Motor neuron (in vitro differentiated cells): ENCODE measurements at places on chromosomes 2 and 18. TPM values are rescaled to one million over a fixed set of nuclear protein-coding genes. Genes with fewer than 3 reads are reported as not detected.

The ZAP70 gene
- total RNA-seq: 0.22 and 1.2 TPM in 2 replicates

The RBM44 gene
- total RNA-seq: 0.28 TPM in 1 of 2 replicates, not detected in the other

The TMEM163 gene
- 0.41 and 0.48 TPM in 2 replicates for total RNA-seq

The MGAT4A gene
- 52.7 and 54.9 TPM in 2 replicates for total RNA-seq

The HTR2B gene
- total RNA-seq: 0.28 and 0.49 TPM in 2 replicates

The CD8B2 gene
- 0.05 TPM in 1 of 2 replicates, not detected in the other for total RNA-seq

The FN1 gene
- 11.3 and 19.3 TPM in 2 replicates for total RNA-seq

The DOK6 gene
- total RNA-seq: 11.8 and 13.2 TPM in 2 replicates

The ANXA4 gene
- 14.6 and 15.9 TPM in 2 replicates for total RNA-seq

DNA sequence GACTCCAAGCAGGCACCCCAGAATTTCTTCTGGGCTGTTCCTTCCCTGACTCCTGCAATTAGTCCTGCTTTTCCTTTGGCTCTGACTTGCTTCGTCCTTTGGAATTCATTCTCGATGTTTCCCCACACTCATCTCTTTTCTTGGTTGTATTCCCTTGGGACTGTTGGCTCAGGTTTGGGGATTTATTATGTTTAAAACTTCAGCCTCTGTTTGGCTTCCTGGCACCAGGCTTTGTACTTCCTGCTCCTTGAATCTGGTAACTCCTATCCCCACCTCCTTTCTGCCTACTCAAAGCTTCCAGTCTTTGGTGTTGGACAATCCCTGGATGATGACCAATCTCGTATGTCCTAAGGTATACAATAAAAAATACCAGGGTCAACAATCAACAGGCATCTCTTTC is 1.8 kb upstream of the KCNE4 start:
- ATAC-seq: no peak

- no peak for ATAC-seq
These were observed 109.1 kb upstream of the PID1 start for GRCh38 chr2:229380101-229380625.

DNA sequence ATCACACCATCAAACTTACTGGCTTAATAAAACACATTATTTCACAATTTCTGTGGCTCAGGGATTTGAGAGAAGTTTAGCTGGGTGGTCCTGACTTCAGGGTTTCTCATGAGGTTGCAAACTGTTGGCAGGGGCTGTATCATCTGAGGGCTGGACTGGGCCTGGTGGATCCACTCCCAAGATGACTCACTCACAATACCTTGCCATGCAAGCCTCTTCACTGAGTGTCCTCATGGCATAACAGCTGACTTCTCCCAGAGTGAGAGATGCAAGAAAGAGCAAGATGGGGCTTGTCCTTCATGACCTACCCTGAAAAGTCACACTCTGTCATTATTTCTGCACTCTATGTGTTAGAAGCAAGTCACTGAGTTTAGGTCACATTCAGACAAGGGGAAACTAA is 73.8 kb downstream of the AQP4 start:
- no peak for ATAC-seq

GRCh38 chr2:43223521-43224001 is 2.8 kb downstream of the ZFP36L2 start:
- ATAC-seq: no peak

GRCh38 chr2:12177455-12178288 is 431.2 kb downstream of the LPIN1 start:
- ATAC-seq: no peak

- ATAC-seq: peak; percentile 76
These were observed 239.5 kb upstream of the REV1 start for GRCh38 chr2:99729104-99730025.

DNA sequence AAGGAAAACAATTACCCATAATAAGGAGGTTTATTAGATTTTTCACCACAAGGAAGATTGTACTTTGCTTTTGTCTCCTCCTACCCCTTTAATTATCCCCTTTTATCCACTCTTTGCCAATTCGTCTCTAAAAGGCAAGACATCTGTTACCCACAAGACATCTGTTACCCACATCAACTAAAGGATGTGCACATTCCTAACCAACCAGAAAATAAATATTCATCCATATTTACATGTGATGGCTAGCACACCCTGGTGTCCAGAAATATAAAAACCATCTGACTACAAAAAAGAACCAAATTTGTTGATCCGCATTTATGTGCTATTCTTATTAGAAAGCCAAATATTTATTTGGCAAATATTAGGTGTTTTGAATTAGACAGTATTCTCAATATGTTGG is 35.7 kb downstream of the ACVR1C start:
- peak; percentile 96 for ATAC-seq

- peak; percentile 96 for ATAC-seq
These were observed 37.5 kb downstream of the PAX8 start for GRCh38 chr2:113240915-113241911.

DNA sequence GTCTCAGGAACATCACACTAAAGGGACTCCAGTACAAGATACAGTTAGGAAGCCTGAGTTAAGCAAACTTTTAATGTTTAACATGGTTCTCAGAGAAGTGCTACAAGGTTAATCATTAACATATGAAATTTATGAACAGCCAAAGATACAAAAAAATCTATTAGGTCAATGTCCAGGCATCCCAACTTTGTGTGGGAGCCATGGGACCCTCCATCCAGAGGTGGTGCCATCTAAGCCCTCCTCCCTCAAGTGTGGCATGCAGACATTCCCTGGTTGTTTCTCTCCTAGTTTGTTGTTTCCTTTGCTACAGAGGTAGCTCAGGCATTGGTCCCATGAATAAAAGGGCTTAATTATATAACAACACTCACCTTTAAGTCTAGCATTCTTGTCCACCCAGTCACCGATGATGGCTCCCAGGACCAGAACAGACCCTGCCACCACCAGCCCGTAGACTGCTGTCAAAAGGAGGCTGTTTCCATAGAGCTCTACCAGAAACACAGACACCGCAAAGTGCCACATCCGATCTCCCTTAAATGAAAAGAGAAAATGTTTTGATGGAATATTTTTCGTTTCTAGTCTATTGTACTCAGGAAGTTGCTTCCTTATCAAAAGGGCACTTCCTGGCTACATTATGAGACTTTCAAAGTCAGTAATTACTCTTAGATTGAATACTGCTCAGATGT is 5.7 kb downstream of the SLC40A1 start:
- ATAC-seq: no peak

- peak; percentile 88 for ATAC-seq
These were observed 114.8 kb upstream of the PTPRM start for GRCh38 chr18:7452331-7452730.

DNA sequence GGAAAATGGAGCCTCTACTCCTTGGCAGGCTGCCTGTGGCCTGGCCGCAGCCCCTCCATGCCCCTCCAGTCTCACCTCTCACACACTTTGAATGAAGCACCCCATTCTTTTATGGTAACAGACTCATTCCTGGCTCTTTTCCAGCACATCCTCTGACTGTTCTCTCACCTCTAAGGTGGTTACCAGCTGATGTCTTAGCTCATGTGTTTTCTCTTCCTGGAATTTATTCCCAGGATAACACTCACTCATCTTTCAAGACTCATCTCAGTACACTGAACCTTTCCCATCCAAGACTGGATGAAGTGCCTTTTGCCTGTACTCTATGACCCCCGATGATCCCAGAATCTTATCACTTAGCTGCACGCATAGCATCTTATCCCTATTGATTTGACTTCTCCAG is 50.6 kb downstream of the SLC9A4 start:
- no peak for ATAC-seq

DNA sequence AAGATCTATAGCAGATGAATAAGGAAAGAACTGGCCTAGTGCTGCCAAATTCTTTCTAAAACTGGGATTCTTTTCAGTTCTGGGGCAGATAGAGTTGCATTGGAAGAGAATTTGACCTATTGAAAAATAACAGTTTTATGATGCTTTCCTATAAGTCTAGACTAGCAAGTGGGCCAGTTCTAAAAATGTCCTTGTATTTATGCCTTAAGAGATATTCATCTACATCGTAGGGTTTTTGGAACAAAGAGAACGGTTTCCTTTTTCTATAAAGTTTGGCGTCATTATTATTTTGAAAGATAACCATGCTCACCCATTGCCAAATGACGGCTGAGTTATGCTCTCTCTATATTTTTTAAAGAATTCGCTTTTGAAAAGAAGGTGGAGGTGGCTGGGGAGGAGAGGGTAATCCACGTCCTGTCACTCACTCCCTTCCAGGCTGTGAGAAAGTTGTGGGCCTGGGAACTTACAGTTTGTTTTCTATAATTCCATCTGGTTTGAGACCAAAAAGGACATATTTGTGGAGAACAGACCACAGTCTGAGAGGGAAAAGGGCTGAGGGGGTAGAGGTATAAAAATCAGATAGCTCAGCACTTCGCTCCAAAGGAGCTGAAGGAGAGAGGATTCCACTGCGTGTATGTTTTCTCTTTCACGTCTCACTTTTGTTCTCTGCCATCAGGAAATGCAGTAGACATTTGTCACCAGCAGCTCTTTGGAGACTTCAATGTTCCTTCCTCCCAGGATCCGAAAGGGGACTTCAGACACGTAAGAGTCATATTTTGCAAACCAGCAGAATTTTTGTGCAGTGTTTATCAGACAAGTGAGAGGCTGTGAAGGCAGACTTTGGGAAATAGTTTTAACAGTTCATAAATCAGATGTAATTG is 281.9 kb upstream of the FN1 start:
- no peak for ATAC-seq

DNA sequence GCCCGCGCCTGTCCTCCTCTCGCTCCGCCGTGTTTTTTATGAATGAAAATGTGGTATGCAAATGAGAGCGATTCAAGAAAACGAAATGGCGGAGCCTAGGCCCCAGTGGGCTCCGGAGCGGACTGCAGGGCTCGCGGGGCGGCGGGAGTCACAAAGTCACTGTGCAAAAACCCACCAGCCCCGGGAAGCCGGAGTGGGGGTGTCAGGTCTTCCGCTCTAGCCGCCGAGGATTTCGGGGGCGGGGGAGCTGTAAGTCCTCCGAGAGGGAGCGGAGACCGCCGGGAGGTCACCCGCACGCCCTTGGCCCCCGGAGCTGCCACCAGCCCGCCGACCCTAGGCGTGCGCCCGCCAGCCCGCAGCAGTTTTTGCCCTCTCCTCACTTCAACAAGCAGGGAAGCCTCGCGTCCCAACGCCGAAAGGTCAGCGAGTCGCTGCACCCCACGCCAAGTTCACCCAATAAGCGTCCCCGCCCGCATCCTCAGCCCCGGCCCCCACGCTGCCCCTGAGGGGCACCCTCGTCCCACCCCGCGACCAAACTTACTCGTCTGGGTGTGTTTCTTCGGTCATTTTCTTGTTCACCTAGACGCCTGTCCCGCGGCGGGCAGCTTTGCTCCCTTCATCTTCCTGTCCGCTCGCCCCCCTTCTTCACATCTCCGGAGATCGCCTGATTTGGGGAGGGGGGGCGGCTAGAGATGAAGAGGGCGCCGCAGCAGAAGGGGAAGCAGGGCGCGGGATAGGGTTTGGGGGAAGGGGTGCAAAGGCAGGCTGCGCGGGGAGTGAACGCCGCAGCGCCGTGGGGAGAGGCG is 775 bp downstream of the SPRED2 start:
- no peak for ATAC-seq

- ATAC-seq: no peak
These were observed 5.1 kb upstream of the CALCRL start for GRCh38 chr2:187453078-187453641.

DNA sequence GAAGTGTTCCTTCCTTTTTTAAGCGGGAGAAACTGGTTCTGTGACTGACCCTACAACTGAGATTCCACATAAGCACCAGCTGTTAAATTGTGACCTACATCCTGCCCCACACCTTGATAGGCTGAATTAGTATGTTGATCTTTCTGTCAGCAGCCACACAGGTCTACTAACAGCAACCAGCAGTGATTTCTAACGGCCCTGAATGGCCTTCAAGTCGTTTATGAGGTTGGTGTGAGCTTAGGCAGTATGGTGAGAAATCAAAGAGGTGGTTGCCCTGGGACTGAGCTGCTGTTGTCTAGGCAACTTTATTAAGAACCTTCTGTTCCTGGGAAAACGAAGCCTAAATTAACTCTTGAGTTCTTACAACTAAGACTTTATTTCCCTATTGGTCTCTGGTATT is 197.2 kb upstream of the FSHR start:
- ATAC-seq: no peak

DNA sequence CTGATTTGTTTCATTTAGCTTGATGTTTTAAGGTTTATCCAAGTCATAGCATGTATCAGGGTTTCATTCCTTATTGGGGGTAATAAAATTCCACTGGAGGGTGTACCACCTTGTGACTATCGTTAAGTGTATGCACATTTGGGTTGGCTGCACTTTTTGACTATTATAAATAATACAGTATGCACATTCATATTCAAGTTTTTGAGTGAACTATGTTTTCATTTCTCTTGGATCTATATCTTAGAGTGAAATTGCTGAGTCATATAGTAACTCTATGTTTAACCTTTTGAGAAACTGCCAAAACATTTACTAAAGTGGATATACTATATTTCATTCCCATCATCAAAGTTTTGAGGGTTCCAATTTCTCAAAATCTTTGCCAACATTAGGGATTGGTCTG is 952.7 kb downstream of the TDRD15 start:
- ATAC-seq: no peak

DNA sequence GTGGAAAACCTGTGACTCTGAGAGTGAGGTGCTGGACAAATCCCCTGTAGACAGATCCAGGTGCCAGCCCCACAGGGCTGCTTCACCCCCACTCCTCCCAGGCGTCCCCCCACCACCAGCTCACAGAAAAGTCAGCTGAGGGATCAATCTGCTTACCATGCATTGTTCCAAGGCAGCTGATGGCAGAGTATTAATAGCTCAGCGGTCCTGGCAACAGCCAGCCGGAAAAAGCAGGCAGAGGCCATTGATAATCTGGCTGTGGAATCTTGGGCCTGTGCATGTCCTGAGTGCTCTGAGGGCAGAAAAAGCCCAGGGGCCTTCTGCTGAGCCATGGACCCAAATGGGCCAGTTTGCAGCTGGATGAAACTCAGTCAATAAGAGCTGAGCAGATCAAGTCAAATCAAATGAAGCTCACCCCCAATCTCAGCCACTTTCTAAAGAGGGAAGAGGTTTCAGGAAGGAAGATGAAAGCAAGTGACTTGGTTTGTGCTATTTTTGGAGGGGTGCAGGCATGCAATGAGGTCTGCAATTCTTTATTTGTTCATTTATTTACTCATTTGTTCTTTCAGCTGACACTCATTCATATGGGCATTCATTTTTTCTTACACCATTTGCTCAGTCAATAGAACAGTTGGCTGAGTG is 63.4 kb downstream of the GYPC start:
- peak; percentile 45 for ATAC-seq

GRCh38 chr2:104321116-104321795 is 532.7 kb upstream of the POU3F3 start:
- ATAC-seq: peak; percentile 72

DNA sequence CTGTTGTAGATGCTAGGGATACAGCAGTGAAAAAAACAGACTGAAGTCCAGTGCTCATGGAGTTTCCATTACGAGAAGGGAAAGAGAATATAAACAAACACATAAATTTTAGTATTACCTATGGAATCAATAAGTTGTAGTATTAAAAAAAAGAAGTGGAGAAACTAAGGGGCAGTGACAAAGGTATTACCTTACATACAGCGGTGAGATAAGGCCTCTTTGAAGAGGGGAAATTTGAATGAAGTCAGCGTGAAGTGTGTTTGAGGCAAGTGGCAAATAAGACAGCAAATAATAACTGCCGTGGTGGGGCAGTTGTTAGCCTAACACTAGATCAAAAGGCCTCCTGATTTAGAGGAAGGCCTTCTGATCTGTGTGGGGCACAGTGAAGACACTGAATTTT is 57.9 kb downstream of the TLK1 start:
- no peak for ATAC-seq
